H1 (cell line): ENCODE measurements at places on chromosomes 5 and 9.

GRCh38 chr5:35672995-35673394 lies 55.3 kb downstream of the SPEF2 start:
- DNase-seq, result no peak

- DNase-seq, result no peak
Observed at GRCh38 chr5:51397996-51398395, 14.7 kb downstream of the ISL1 start.

DNA sequence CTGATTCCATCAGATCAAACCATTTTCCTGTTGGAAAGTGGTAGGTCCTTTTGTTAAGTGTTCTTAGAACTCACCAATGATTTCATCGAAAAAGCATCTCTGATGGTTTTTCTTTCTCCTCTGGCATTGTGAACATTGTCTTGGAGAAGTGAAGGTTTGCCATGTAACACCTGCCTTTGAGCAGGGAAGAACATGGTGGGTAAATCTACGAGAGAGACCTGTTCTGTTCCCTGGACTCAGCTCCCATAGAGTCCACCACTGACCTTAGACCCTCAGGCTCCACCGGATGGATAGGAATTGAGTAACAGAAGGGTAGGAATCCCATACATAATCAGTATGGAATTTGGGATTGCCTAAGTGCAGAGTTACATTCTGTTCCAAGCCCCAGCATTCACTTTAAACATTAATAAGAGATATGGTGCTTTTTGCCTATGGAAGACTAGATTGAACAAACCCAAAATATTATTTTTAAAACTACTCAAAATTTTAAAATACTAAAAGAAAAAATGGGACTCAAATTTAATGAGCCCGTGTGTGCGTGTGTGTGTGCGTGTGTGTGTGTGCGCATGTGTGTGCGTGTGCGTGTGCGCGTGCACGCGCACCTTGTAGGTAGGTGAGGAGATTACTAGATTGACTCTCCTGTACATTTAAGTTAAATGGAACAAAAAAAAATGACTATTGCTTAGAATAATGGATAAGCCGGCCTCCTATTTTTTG lies 92.0 kb downstream of the C9orf152 start:
- DNase-seq, result no peak

DNA sequence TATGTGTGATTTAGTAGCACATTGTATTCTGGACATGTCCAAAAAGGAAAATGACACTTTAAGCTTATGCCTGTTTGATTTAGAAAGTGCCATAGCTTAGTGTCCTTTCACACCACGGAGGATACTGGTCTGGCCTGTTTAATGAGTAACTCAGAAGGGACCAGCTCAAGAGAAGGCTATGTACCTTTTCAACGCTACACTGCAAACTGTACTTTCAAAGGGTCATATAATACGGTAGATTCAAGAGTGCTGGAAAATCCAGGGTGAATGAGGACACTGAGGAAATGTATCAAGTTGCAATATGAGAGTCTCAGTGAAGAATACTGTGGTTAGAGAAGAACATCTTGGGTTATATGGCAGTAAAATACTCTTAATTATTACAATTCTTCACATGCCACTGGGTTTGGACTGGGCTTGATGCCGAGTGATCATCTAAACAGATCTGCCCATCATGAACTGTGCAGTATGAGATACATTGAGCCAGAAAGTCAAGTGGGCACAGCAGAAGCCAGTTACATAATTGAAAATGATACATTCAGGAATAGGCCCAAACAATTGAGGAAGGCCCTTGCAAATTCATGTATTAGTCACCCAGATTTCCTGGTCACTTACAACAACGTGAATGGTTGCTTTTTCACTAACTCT lies 1211.5 kb upstream of the CDH9 start:
- DNase-seq, result no peak

DNA sequence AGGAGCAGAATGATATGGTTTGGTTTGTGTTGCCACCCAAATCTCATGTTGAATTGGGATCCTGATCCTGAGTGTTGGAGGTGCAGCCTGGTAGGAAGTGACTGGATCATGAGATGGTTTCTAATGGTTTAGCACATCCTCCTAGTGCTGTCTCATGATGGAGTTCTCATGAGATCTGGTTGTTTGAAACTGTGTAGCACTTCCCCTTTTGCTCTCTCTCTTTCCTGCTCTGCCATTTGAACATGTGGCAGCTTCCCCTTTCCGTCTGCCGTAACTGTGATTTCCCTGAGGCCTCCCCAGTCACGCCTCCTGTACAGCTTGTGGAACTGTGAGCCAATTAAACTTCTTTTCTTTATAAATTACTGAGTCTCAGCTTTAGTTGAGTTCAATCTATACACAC lies 756.8 kb upstream of the CDH6 start:
- DNase-seq, result no peak

- DNase-seq, result no peak
Observed at GRCh38 chr9:34653151-34654072, 1.4 kb downstream of the IL11RA start.

DNA sequence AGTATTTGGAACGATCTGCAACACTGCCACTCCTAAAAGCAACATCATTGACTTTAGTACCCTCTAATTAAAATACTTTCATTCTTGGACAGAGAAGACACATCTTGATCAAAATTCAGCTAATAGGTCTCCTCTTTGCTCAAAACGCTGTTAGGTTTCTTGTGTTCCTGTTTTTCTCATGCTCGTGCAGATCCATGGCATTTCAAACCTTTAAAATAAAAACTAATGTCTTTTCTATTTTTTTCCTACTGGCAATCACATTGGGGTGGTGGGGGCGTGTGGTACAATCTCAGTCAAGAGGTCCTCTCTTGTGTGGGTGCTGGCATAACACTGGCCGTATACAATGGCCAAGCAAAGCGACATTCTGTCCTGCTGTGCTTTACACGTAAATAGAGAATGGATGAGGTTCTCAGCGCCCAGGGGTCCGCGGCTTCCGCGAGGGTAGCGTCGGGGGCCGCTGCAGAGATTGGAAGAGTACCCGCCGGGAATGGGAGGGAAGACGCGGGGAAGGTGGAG lies 315 bp upstream of the GPR150 start:
- no peak for DNase-seq

- DNase-seq, result no peak
Observed at GRCh38 chr5:61460471-61460870, 128.4 kb downstream of the ZSWIM6 start.

GRCh38 chr9:109213285-109214121 lies 46.5 kb upstream of the FRRS1L start:
- no peak for DNase-seq

GRCh38 chr9:135508211-135508820 lies 7.8 kb downstream of the MRPS2 start:
- no peak for DNase-seq

DNA sequence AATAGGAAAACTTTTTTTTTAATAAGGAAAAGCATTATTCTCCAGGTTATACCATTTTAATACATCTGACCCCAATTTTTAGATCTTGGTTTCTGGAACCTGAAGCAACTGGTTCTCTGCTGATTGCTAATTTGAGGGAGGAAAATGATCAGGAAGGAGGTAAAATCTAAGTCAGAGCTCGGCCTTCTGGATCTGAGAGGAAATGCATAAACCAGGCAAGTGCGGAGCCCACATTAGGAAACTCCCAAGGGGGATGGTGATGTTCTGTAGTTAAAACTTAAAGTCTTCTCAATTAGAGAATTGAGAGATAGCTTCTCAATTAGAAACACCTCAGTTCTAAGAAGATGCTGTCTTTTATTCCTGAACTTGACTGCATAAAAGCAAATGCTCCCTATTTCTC lies 113.5 kb downstream of the TSSK1B start:
- DNase-seq, result no peak

DNA sequence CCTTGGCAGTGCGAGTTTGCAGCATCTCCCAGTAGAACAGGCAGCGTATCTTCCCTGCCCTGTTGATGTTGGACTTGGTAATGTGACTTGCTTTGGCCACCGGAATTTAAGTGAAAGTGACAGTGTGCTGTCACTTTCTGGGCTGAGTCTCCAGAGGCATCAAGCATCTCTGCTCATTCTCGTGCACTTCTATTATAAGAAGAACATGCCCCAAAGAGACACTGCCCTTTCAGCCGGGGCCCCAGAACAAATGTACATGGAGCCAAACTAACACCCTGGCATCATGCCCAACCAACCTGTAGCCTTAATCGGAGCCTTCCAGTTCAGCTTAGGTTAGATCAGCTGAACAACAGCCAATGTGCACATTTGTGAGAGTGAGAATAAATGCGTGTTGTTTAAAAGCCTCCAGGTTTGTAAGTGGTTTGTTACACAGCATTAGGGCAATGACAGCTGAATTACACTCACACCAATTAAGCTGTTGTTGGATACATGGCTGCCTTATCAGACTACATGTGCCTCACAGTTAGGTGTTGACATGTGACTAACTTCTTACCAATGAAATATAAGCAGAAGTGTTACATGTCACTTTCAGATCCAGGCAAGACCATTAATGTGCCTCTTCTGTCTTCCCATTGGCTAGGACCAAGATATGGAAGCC lies 22.1 kb upstream of the FRMD3 start:
- no peak for DNase-seq

DNA sequence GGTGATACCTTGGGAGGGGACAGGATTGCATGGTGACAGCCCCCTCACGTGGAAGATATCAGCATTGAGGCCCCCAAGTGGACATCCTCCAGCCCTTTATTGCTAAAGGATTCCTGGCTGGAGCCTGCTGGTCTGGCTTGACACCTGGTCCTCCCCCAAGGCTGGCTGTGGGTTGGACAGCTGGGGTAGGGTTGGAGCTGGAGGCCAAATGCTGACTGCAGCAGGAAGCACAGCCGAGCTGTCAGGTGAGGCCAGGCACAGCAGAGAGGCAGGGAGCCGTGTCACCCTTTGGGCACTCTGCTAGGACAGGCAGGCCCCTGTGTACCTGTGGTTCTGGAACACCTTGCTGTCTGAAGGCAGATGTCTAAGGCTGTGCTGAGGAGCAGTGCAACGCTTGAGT lies 2.2 kb downstream of the CACFD1 start:
- DNase-seq, result no peak
